ENCODE measurements at places on chromosomes 16 and 17.

- no peak for DNase-seq
These were observed 33.3 kb upstream of the DYNLRB2 start for GRCh38 chr16:80507538-80507937.

GRCh38 chr17:11768981-11769380 lies 170.7 kb downstream of the DNAH9 start:
- no peak for DNase-seq

DNA sequence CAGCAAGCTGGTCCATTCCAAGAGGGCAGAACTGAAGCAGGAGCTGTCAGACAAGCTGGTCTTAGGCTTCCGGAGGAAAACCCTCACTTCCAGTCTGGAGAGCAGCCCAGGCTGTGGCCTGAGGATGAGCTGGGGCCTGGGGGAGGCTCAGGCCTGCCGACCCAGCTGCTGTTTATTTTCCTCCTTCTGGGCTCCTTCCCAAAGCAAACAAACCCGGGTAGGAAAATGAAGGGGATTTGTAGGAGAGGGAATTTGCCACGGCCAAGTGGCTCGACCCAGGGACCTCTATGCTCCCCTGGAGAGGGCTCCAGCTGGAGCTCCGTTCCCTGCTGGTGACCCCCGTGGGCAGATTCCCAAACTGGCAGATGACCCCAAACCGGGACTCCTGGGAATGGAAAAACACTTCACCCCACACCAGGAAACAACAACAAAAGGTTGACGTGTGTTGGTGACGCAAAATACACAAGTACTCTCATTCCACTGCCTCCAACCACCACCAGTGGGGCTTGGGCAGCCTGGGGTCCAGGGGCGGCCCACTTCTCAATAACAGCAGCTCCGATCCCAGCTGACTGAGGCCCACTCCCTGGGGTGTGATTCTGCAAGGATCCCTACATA lies 8.8 kb downstream of the JUP start:
- DNase-seq, result no peak

GRCh38 chr17:80710714-80711302 lies 166.2 kb downstream of the RPTOR start:
- no peak for DNase-seq

GRCh38 chr16:66419527-66419926 lies 7.6 kb upstream of the BEAN1 start:
- DNase-seq, result no peak

GRCh38 chr17:81983639-81984373 lies 6.4 kb downstream of the ASPSCR1 start:
- no peak for DNase-seq

GRCh38 chr17:37450112-37450511 lies 39.6 kb upstream of the DUSP14 start:
- no peak for DNase-seq

GRCh38 chr17:32936894-32937500 lies 9.0 kb downstream of the TMEM98 start:
- peak; percentile 54 for DNase-seq

- DNase-seq, result no peak
These were observed 149.1 kb downstream of the PRKCA start for GRCh38 chr17:66451188-66452149.

DNA sequence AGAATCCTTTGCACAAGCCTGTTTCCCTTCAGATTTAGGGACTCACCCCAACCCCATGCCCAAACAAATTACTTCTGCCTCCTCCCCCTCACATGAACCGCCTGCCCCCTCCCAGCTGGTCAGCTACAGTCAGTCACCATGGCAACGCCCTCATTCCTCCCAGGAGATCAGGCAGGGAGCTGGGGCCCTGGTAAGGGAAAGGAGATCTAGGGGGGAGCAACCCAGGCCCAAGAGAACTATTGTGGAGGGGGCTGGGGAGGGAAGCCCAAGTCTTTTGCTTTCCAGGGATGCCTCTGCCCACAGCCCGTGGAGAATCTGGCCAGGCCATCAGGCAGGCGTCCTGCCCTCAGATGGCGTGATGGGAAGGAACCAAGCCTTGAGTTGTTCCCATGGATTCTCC lies 2.8 kb downstream of the FAM171A2 start:
- no peak for DNase-seq

GRCh38 chr16:87919681-87919994 lies 16.7 kb downstream of the CA5A start:
- no peak for DNase-seq

- no peak for DNase-seq
These were observed 5.4 kb downstream of the MAP3K14 start for GRCh38 chr17:45311401-45311759.

DNA sequence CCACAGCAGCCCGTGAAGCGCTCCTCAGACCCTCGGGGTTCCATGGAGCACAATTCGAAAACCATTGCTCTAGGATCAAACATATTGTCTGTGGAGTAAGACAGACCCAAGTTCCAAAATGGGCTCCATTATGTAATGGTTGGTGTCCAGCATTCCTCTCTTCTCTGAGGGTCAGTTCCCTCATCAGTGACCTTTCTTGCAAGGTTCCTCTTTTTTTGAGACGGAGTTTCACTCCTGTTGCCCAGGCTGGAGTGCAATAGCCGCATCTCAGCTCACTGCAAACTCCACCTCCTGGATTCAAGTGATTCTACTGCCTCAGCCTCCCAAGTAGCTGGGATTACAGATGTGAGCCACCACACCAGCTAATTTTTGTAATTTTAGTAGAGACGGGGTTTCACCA lies 28.4 kb downstream of the PLXDC1 start:
- no peak for DNase-seq

DNA sequence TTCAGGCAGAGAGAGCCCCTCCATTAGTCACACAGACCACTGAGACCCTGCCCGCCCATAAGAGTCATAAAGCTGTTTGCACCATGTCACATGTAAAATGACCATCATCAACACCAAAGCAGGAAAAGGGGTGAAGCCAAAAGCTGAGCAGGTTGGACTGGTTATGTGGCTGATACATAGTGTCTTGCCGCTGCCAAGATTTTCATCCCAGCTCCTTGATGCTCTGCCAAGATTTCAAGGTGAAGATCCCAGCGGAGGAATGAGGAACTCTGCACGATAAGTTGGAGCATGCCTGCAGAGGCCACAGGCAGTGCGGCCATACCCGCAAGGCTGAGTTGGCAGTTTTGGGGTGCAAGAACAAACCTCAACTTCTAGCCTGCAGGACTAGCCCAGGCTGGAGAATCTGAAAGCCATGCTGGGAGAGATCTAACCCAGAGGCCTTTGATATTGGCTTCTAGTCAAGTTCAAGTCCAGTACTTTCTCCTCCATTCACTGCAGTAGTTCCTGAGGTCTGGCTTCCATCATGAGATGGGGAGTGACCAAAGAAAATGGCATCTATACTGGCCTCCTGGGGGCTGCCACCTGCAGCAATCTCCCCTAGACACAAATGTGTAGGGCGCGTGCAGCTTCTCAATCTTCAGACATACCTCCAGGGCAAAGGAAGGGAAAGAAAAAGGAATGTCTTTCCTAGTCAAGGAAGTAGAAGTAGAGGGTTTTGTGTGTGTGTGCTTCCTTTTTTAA lies 79.7 kb upstream of the NOL11 start:
- DNase-seq, result no peak

- no peak for DNase-seq
These were observed 192.8 kb upstream of the CHMP6 start for GRCh38 chr17:80798595-80799537.

GRCh38 chr16:64089697-64090096 lies 1032.2 kb downstream of the CDH11 start:
- no peak for DNase-seq

DNA sequence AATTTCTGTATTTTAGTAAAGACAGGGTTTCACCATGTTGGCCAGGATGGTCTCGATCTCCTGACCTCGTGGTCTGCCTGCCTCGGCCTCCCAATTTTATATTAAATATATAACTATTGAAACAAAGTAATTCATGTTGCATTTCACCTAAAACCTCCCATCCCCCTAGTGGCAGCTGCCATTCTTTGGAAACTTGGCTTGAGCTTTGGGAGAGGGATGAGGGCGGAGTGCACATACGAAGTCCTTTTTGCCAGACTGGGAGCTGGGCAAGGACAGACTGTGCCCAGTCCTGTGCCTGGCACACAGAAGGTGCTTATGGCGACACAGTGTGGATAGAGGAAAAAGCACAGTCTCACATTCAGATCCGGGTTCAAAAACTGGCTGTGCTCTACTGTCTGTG lies 83.8 kb downstream of the NETO2 start:
- no peak for DNase-seq

DNA sequence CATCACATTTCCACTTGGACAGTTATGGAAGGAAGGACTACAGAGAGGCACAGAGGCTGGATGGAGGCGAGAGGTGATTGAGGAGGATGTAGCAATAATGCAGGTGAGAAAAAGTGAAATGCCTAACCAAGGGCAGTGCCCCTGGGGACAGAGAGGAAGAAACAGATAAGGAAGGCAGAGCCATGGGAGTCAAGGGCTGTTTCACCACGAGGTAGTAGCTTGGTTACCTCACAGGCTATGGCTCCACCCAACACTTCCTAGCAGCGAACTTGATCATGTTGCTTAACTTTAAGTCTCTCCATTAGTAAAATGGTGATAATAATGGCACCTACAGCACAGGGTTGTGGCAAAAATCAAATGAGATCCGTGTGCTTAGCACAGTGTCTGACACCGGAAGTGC lies 83.9 kb downstream of the YPEL2 start:
- DNase-seq, result no peak

DNA sequence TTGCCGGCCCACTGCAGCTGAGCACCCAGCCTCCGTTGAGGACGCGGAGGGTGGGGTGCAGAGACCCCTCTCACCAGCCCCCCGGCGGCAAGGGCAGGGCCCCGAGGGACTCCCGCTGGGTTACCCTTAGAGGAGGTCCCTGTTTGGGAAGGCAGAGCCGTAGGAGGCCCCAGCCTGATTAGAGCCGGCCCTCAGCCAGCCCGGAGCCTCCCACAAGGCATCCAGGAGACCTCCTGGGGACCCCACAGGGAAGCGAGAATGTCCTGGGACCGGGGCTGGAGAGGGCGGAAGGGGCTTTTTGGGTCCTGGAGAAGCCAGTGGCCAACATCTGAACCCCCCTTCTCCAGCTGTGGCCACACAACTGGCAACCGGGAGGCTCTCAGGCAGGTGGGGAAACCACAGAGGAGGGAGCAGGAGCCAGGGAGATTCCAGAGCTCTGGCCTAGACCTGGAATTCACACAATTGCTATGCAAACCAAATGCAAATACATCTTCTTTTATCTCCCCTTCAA lies 21.7 kb upstream of the SP6 start:
- DNase-seq, result no peak

- peak; percentile 56 for DNase-seq
These were observed 22.1 kb downstream of the SOX8 start for GRCh38 chr16:1003391-1004347.

GRCh38 chr16:67443265-67443664 lies 12.3 kb downstream of the HSD11B2 start:
- no peak for DNase-seq

DNA sequence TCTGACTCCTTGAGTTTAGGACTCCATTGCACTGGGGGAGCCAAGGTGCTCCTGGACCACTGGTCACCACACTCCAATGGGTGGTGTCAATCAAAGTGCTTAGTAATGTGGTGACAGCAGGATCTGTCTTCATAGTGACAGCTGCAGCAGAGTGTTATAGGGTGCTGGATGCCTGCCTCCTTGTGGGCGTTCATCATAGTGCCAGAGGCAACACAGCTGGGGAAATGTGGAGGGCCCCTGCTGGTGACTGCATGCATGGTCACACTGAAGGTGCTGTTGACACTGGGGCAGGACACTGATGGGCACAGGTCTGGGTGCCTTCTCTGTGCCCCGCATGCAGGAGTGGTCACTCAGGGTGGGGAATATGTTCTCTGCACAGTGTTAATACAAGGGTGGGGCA lies 177.5 kb upstream of the CDH8 start:
- DNase-seq, result no peak

- DNase-seq, result no peak
These were observed 28.4 kb upstream of the EMP2 start for GRCh38 chr16:10608687-10609401.

DNA sequence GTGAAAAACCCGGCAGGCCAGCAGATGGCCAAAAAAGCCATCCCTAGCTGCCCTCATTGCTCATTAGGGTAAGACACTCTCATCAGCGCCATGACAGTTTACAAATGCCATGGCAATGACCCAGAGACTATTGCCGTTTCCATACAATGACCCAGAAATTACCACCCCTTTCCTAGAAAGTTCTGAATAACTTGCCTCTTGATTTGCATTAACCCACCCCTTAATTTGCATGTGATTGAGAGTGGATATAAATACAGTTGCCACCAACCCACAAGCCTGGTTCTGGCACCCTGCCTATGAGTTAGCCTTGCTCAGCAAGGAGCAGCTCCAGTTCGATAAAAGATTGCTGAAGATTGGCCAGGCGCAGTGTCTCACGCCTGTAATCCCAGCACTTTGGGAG lies 16.1 kb upstream of the C16orf54 start:
- no peak for DNase-seq

GRCh38 chr17:8147141-8147804 lies 4.9 kb downstream of the PER1 start:
- DNase-seq, result no peak

DNA sequence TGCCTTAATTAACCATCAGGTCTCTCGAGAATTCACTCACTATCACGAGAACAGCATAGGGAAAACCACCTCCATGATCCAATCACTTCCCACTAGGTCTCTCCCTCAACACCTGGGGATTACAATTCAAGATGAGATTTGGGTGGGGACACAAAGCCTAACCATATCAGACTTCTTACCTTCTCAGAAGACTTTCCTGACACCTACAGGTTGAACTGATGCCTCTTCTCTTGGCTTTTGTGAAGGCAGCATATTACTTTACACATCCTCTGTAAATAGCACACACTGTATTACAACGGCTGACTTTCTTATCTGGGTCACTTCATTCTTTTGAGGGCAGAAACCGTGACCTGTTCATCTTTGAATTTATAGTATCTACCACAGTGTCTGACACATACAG lies 23.6 kb downstream of the BMERB1 start:
- no peak for DNase-seq

DNA sequence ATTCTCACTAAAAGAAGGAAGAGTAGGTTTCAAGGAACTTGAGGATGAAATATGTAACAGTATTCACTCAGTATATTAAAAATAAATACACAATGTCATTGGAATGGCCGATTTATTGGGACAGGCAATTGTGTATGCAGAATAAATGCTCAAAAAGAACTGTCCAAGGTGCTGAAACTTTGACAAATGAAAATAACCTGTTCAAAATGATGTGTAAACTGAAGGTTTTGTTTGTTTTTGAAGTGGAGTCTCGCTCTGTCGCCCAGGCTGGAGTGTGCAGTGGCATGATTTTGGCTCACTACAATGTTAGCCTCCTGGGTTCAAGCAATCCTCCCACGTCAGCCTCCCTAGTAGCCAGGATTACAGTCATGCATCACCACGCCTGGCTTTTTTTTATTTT lies 318.7 kb upstream of the RBFOX1 start:
- no peak for DNase-seq

- DNase-seq, result no peak
These were observed 213.4 kb downstream of the SOX9 start for GRCh38 chr17:72334205-72334604.

GRCh38 chr16:85210423-85211169 lies 98.3 kb upstream of the CIBAR2 start:
- no peak for DNase-seq
